Heart right ventricle (tissue), 16 donors: ENCODE measurements at places on chromosomes 12 and 14. TPM values are rescaled to one million over a fixed set of nuclear protein-coding genes. Genes with fewer than 3 reads are reported as not detected.
A peak's percentile ranks its signal among the peaks of the same experiment; 100 is the strongest.

TEX52 gene
- total RNA-seq: not detected

POLE2 gene
- 1.1 TPM for total RNA-seq

ACADS gene
- total RNA-seq: 91.3 TPM

OR6C2 gene
- not detected for total RNA-seq

IRAK3 gene
- total RNA-seq: 3.6 TPM

PUS1 gene
- total RNA-seq: 6.3 TPM

KSR2 gene
- 0.02 TPM for total RNA-seq

NXPH4 gene
- total RNA-seq: 2.9 TPM

PELI2 gene
- 2.7 TPM for total RNA-seq

AVPR1A gene
- total RNA-seq: 1.9 TPM

TBC1D30 gene
- 0.55 TPM for total RNA-seq

OAS2 gene
- 24.2 TPM for total RNA-seq

SALL2 gene
- 3.1 TPM for total RNA-seq

SPPL3 gene
- 26.6 TPM for total RNA-seq

CMTM5 gene
- not detected for total RNA-seq

DNA sequence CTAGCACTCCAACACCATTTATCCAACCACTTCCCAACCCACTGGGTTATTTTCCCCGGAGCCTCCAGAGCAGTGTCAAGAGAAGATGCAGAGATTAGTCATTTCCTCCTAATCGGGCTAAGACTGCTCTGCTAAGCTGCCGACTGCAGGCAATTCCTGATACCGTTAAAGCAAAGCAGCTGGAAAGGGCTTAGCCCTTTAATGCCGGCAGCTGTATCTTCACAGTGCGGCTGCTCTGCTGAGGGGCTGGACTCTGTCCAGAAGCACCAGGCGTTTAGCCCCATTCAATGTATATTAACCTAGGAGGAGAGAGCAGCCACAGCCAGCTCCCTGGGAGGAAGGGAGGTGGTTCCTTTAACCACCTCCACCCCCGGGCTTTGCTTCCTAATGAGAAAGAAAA, 11.1 kb downstream of the AQP6 start:
- H3K4me1 ChIP-seq: peaks cover 10% of the 10 kb centered on the region
- no peak overlapping the region for H3K27ac ChIP-seq
- H3K4me3 ChIP-seq: no peak overlapping the region
- no peak for DNase-seq

GRCh38 chr12:120358412-120359100, 10.4 kb downstream of the MSI1 start:
- peaks cover 35% of the 10 kb centered on the region for H3K27me3 ChIP-seq
- no peaks in the 10 kb centered on the region for H3K4me1 ChIP-seq
- no peak overlapping the region for H3K27ac ChIP-seq
- no peak for DNase-seq

DNA sequence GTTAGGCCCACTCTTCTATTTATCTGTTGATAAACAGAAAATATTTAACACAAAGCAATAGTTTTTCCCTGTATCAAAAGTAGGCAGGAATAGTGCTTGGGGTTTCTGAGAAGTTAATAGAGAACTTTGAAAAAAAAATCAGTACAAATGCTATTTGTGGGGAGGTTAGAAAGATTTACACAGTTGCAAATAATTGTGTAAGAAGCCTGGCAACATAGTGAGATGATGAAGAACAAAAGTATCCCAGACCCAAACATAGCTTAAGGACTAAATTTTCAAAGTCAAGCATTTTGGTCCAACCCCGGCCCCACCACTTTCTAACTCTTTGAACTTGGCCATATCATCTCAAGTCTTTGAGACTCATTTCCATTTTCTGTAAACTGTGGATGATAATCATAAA, 687.5 kb upstream of the TMEM132C start:
- H3K27ac ChIP-seq: no peak overlapping the region
- H3K4me1 ChIP-seq: no peaks in the 10 kb centered on the region
- no peaks in the 10 kb centered on the region for H3K27me3 ChIP-seq

DNA sequence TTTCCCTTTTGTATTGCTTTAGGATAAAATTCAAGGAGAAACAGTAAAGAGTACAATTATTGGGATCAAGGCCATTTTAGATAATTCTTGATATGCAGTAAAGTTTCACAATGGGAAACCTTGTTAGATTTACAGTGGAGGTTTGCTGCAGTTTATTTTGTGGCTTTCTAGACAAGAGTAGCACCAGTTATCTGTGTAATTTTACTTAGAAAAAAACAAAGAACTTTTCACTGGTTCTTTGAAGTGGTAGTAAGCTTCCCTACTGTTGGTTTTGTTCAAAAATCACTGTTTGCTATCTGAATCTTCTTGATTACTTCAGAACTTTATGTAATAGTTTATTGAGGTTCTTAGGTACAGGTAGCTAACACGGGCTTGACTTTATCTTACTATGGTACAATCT, 42.0 kb downstream of the ADIPOR2 start:
- peaks cover 12% of the 10 kb centered on the region for H3K4me1 ChIP-seq
- no peaks in the 10 kb centered on the region for H3K27me3 ChIP-seq
- no peaks in the 10 kb centered on the region for H3K36me3 ChIP-seq
- no peak for DNase-seq
- H3K4me3 ChIP-seq: no peak overlapping the region

- no peak overlapping the region for H3K4me3 ChIP-seq
- H3K27me3 ChIP-seq: no peaks in the 10 kb centered on the region
- no peaks in the 10 kb centered on the region for H3K36me3 ChIP-seq
- no peak overlapping the region for H3K27ac ChIP-seq
- no peak for DNase-seq
- H3K4me1 ChIP-seq: peaks cover 11% of the 10 kb centered on the region
Measured at GRCh38 chr14:87873741-87874140, 119.2 kb downstream of the GALC start.

GRCh38 chr12:50111395-50111692, 692 bp upstream of the COX14 start:
- no peak for DNase-seq
- H3K4me3 ChIP-seq: peak overlapping the region; percentile 98
- no peaks in the 10 kb centered on the region for H3K27me3 ChIP-seq
- H3K36me3 ChIP-seq: no peaks in the 10 kb centered on the region
- peaks cover 38% of the 10 kb centered on the region for H3K4me1 ChIP-seq

DNA sequence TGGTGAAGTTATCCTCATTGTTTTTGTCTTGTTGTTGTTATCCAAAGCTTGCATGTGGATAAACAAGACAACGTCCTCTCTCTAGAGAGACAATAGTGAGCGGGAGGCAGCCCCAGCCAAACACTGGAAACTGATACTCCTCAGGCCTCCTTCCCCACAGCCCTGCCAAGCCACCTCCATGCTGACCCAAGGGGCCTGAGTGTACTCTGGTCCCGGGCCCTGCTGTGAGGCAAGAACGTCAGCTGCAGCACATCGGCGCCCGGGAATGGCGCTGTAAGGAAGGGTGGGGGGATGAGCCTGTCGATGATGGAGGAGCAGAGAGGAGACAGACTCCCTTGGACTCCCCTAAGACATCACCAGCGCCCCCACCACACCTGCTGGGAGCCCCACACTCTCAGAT, 83.6 kb downstream of the ANO2 start:
- no peaks in the 10 kb centered on the region for H3K27me3 ChIP-seq
- no peak overlapping the region for H3K4me3 ChIP-seq
- no peaks in the 10 kb centered on the region for H3K4me1 ChIP-seq
- H3K36me3 ChIP-seq: no peaks in the 10 kb centered on the region
- no peak overlapping the region for H3K27ac ChIP-seq
- DNase-seq: no peak

- no peak for DNase-seq
- no peaks in the 10 kb centered on the region for H3K27me3 ChIP-seq
Measured at GRCh38 chr12:124578854-124579253, 11.4 kb upstream of the NCOR2 start.

GRCh38 chr14:103881268-103882201, 34.2 kb upstream of the PPP1R13B start:
- H3K4me1 ChIP-seq: peaks cover 39% of the 10 kb centered on the region
- H3K36me3 ChIP-seq: no peaks in the 10 kb centered on the region
- peak; percentile 41 for DNase-seq
- H3K4me3 ChIP-seq: no peak overlapping the region
- H3K27me3 ChIP-seq: no peaks in the 10 kb centered on the region

GRCh38 chr14:76814726-76815645, 2.3 kb upstream of the ANGEL1 start:
- H3K27me3 ChIP-seq: no peaks in the 10 kb centered on the region
- no peaks in the 10 kb centered on the region for H3K36me3 ChIP-seq
- no peak overlapping the region for H3K4me3 ChIP-seq
- peaks cover 22% of the 10 kb centered on the region for H3K4me1 ChIP-seq

DNA sequence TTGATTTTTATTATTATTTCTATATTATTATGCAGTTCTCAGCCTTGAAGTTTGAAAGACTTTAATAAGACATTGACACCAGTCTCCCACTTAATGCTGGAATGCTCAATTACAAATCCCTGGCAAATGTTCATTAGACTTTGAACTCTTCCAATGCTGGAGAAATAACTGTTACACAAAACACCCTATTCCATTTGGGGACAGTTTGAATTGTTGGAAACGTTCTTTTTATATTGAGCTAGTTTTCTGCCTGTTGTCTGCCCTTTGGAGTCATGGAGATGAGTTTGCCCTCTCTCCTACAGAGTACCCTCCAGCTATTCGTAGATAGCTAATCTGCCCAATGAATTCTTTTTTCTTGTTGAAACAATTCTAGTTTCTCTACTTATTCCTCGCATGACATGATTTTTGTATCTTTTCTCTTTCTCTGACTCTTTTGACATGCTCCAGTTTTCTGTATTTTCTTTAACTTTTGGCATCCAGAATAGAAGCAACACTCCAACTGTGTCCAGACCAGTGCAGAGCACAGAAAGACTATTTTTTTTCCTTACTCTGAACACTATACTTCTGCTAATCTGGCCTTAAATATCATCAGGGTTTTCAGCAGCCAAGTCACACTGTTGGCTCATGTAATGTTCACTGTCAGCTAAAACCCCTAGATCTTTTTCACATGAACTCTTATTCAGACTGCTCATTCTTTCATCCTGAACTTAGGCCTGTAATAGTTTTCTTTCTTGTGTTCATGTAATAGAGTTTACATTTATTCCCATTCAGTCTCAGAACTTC, 379.3 kb downstream of the RAD51B start:
- H3K36me3 ChIP-seq: no peaks in the 10 kb centered on the region
- H3K4me1 ChIP-seq: peaks cover 5% of the 10 kb centered on the region
- no peaks in the 10 kb centered on the region for H3K27me3 ChIP-seq
- no peak overlapping the region for H3K4me3 ChIP-seq

GRCh38 chr12:47828976-47829482, 9.3 kb upstream of the HDAC7 start:
- H3K4me1 ChIP-seq: peaks cover 70% of the 10 kb centered on the region
- no peaks in the 10 kb centered on the region for H3K36me3 ChIP-seq
- H3K27me3 ChIP-seq: no peaks in the 10 kb centered on the region
- peak; percentile 84 for DNase-seq
- no peak overlapping the region for H3K4me3 ChIP-seq

DNA sequence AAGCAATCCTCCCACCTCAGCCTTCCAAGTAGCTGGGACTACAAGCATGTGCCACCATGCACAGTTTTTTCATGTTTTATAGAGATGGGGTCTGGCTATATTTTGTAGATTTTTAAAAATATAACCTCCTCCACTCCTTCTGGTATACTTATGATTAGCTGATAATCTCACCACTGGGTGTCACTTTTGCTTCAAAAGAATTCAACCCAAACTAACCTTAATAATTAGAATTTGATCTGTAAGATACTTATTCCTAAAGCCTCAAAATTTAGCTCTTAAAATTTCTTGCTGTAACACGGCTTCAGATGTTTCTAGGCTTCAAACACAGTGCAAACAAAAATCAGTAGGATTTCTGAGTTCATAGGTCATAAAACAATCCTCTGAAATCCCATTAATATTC, 130.3 kb downstream of the CEP83 start:
- no peaks in the 10 kb centered on the region for H3K36me3 ChIP-seq
- no peak overlapping the region for H3K4me3 ChIP-seq
- no peaks in the 10 kb centered on the region for H3K4me1 ChIP-seq
- H3K27me3 ChIP-seq: no peaks in the 10 kb centered on the region
- no peak for DNase-seq
- no peak overlapping the region for H3K27ac ChIP-seq

DNA sequence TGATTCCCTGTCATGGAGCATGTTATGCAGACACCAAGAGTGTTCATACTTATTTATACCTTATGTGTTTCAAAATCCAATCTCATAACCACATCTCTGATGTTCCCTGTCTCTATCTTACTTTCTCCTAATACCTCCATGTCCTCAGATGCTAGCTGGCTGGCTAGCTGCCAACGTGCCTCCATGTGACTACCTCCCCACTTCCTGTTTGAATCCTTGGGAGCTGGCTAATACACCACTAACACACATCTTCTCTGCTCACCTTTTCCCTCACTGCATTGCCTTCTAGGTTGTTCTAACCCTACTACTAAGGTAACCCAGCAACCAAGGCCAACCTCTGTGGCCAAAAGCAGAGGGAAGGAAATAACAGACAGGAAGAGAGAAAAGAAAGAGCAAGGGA, 27.3 kb downstream of the TTC5 start:
- H3K36me3 ChIP-seq: no peaks in the 10 kb centered on the region
- H3K4me3 ChIP-seq: no peak overlapping the region
- H3K4me1 ChIP-seq: no peaks in the 10 kb centered on the region
- DNase-seq: peak; percentile 26
- no peak overlapping the region for H3K27ac ChIP-seq

GRCh38 chr14:92144708-92145107, 22.9 kb downstream of the CPSF2 start:
- no peaks in the 10 kb centered on the region for H3K27me3 ChIP-seq
- H3K4me1 ChIP-seq: no peaks in the 10 kb centered on the region
- H3K4me3 ChIP-seq: no peak overlapping the region
- no peak for DNase-seq

DNA sequence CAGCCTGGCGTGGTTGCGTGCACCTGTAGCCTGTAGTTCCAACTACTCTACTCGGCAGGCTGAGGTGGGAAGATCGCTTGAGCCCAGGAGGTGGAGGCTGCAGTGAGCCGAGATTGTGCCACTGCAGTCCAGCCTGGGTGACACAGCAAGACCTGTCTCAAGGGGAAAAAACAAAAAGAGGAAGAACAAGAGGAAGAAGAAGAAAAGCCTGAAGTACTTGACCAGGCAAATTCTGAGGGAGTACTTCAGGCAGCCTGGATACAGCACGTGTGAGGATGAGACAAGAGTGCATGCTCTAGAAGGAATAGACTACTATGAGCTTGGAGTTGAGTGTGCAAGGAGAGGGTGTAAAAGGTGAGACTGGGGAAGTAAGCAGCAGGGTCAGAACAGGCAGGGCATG, 1.8 kb downstream of the GDF3 start:
- no peak for DNase-seq
- peaks cover 11% of the 10 kb centered on the region for H3K4me1 ChIP-seq
- no peak overlapping the region for H3K27ac ChIP-seq
- H3K4me3 ChIP-seq: no peak overlapping the region

GRCh38 chr12:76914102-76914859, 35.5 kb upstream of the CSRP2 start:
- H3K36me3 ChIP-seq: no peaks in the 10 kb centered on the region
- H3K27me3 ChIP-seq: no peaks in the 10 kb centered on the region
- DNase-seq: no peak
- H3K27ac ChIP-seq: no peak overlapping the region
- H3K4me3 ChIP-seq: no peak overlapping the region
